ENCODE measurements at places on chromosomes 4 and X.

DNA sequence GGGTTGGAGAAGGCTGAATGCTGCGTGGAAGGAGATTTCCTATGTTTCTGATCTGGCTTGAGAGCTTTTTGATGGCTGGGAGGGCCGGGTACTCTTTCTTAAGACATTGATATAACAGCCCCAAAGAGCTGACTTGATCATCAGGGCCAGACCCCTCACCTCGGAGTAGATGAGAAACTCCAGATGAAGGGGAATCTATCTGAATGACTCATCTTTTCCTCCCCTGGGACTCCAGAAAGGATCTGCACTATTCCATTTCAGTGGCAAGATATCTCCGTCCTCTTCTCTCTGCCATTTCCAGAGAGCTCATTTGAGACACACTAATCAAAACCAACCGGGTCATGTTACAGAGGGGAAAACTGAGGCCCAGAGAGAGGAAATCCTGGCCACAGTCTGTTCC lies 92.9 kb upstream of the MSX1 start:
- DNase-seq, result no peak

DNA sequence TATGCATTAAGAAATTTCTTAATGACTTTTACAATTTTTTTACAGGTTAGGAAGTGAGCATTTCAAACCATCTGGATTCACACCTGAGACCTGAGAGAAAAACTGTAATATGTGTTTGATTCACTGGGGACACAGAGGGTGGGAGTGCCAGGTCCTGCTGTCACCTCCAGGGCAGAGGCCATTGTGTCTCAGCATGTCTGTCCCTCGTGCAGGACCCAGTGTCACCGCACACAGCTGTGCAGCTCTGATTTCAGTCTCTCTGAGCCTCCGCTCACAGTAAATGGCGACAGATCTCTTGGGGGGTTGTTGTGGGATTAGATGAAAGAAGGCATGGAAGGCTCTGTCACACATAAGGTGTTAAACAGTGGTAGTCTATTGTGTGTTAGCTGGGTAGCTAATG lies 23.0 kb upstream of the CLDN24 start:
- no peak for DNase-seq

- no peak for DNase-seq
Observed at GRCh38 chrX:31845003-31845402, 773.2 kb upstream of the FTHL17 start.

DNA sequence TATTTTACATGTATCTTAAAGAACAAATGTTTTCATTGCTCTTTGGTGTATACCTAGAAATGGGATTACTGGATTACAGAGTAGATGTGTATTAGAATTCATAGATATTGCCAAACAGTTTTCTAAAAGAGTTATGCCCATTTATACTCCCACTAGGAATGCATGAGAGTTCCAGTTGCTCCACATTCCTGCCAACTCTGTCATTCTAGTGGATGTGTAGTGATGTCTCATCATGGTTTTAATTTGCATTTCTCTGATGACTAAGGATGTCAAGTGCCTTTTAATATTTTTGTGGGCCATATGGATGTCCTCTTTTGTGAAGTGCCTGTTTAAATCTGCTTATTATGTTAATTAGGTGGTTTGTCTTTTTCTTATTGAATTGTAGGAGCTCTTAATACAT lies 65.6 kb upstream of the BMP2K start:
- no peak for DNase-seq

GRCh38 chrX:150372280-150372679 lies 9.2 kb downstream of the MAMLD1 start:
- no peak for DNase-seq

GRCh38 chrX:69151866-69152284 lies 13.4 kb downstream of the PJA1 start:
- no peak for DNase-seq

GRCh38 chrX:16783452-16783851 lies 2.8 kb upstream of the TXLNG start:
- DNase-seq, result no peak

DNA sequence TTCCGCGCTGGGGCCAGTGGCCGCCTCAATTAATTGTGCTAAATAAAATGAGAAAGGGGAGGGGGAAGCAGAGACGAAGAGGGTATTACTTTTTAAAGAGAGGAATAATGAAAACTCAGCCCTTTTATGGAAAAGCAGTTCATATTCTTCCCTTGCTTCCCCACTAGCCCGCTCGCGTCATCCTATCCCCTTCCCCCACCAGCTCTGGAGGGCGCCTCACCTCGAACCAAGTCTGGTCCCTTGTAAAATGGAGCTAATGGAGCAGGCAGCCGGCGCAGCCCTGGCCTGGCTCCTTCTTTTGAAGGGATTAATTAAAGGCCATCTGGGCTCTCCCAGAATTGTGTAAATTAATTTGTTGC lies 511 bp upstream of the NKX6-1 start:
- no peak for DNase-seq

GRCh38 chr4:142202404-142203332 lies 566.3 kb downstream of the IL15 start:
- no peak for DNase-seq

GRCh38 chr4:81397635-81398034 lies 74.1 kb downstream of the RASGEF1B start:
- no peak for DNase-seq

DNA sequence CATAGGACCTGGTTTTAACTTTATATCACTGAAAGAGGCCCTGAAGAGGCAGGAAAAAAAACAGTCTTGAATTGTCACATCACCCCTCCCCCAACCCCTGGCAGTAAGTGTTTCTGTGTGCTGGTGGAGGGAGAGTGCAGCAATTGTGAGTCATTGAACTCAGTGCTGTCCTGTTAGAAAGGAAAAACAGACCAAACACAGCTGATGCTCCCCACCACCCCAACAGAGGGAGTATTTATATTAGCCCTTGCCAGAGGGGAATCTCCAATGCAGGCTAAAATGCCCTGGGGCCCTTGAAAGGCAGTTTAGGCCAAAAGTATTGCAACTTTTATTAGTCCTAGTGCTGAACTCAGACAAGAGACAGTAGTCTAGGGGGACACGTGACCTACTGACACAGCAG lies 197.8 kb upstream of the AGTR2 start:
- no peak for DNase-seq

- no peak for DNase-seq
Observed at GRCh38 chrX:7027071-7027470, 120.4 kb upstream of the STS start.

DNA sequence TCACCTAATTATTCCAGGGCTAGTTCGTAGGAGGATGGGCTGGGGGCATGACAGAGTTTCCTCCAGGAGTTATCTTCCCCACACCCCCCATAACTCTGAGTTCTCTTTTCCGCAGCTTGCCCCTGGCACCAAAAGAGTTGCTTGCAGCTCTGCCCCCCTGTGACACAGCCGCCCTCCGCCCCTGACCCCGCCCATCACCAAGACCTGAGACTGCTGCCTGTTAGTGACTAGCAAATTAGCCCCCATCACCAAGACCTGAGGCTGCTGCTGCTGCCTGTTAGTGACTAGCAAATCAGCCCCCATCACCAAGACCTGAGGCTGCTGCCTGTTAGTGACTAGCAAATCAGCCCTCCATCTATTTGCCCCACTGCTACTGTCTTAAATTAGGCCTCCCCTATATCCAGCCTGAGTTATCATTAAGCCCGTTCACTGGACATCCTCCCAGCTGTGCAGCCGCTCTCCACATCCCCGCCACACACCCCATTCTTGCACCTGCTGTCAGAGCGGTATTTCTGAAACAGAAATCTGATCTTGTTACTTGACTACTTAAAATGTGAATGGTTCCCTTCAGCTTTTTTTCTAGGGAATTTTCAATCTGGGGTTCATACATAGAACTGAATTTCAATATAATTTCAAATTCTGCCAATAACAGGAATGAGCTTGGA lies 1.5 kb upstream of the PAPSS1 start:
- peak; percentile 32 for DNase-seq

- no peak for DNase-seq
Observed at GRCh38 chrX:50157545-50158135, 43.2 kb downstream of the AKAP4 start.

DNA sequence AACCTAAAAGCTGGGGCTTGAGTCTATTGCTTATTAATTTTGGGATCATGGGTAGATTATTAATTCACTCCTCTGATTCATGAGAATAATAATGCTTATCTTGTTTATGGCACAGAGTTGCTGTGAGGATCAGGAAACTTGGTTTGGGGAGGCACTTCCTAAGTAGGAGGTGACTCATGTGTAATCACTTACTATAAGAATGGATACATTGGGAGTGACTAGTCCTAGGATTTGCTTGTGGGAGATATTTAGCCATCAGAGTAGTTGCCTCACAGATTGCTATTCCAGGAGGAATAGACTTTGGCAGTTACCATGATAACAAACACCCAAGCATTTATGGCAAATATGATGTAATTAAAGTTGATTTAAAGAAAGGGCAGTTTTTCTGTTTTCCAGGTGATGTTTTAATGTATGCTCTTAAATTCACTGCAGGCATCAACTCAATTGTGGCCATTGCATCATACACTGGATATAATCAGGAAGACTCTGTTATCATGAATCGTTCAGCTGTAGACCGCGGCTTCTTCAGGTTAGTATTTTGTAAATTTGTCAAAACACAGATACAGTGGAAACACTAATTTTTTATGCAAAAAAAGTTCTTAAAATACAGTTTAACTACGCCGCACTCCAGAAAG lies 41.9 kb downstream of the POLR2B start:
- no peak for DNase-seq

GRCh38 chr4:185903205-185903604 lies 91.2 kb upstream of the SORBS2 start:
- DNase-seq, result no peak

GRCh38 chr4:53150631-53151488 lies 215.0 kb downstream of the SCFD2 start:
- DNase-seq, result no peak

- DNase-seq, result no peak
Observed at GRCh38 chr4:102352781-102353180, 7.5 kb upstream of the SLC39A8 start.

GRCh38 chrX:11960031-11960430 lies 178.2 kb upstream of the FRMPD4 start:
- DNase-seq, result no peak

DNA sequence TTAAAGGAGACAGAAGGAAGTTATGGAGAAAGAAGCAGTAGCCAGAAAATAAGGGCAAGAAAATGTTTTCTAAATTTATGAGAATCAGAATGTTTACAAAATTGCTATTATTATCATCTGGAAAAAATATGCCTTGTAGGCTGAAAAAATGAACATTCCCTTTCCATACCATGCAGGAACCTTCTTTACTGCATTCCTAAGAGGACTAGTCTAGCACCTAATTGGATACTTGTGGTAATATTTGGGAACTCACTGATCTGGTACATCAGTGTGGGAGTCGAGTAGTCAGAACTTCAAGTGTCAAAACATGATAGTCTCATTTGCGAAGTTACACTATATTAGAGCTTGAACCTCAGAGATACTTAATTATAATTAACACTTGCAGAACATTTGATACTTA lies 51.9 kb downstream of the TET2 start:
- DNase-seq, result no peak

GRCh38 chr4:123127218-123127617 lies 204.8 kb upstream of the NUDT6 start:
- DNase-seq, result no peak

DNA sequence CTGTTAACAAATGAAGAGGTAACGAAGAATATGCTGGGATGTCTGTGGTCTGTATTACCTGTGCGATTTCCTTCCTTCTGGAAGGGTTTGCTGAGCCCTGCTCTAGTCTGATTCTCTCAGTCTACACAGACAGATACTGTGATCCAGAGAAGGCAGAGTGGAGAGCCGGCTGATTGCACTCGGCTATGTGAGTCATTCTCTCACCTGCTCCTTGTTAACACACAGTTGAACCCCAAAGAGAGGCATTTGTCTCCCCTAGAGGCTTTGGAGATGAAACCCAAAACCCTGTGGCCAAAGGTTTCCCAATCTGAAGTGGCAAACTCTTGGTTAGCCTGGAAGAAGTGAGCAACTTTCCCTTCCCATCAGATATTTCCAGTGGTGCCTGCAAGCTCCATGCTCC lies 78.1 kb upstream of the GPC4 start:
- DNase-seq, result no peak

GRCh38 chrX:49949961-49950360 lies 27.6 kb downstream of the CLCN5 start:
- no peak for DNase-seq

GRCh38 chr4:188025476-188025875 lies 29.9 kb downstream of the ZFP42 start:
- DNase-seq, result no peak

GRCh38 chrX:16628946-16629595 lies 20.9 kb upstream of the S100G start:
- no peak for DNase-seq

- no peak for DNase-seq
Observed at GRCh38 chr4:175770555-175770954, 41.5 kb downstream of the GPM6A start.

DNA sequence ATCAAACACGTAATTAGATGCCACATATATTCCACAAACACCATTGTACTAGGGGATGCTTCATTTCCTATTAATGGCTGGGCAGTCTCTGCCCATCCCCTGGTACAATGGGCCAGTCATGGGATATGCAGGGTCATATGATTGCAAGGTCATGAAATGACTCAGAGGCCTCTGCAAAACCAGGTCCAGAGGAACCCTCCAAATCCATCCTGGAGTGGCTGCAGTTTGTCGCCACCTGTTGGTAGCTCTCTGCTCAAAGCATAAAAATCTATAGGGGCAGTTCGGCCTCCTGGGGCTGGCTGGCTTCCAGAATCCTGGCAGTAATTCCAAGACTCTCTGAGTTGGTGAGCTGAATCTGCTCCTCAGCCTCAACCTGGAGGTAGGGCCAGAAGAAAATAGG lies 22.9 kb upstream of the PUDP start:
- DNase-seq, result no peak

DNA sequence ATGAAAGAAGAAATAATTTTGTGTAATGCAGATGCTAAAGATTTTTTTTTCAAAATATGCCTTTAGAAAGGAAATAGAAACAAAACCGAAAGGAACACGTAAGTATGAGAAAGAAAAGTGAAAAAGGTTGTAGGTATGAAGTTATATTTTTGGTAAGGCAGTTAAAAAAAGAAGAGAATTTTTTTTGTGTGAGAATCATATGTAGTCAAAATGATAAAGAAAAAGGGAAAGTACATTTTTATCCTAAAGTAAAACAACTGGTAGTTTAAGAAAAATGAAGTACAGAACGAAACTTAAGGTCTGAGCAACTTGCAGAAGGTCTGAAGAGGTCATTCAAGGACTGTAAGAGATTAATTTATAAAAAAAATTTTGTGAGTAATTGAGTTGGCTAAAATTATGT lies 164.0 kb upstream of the TRAM1L1 start:
- no peak for DNase-seq

GRCh38 chr4:126992910-126993309 lies 639.8 kb upstream of the INTU start:
- DNase-seq, result no peak

- DNase-seq, result no peak
Observed at GRCh38 chr4:17587094-17587822, 10.3 kb downstream of the LAP3 start.

DNA sequence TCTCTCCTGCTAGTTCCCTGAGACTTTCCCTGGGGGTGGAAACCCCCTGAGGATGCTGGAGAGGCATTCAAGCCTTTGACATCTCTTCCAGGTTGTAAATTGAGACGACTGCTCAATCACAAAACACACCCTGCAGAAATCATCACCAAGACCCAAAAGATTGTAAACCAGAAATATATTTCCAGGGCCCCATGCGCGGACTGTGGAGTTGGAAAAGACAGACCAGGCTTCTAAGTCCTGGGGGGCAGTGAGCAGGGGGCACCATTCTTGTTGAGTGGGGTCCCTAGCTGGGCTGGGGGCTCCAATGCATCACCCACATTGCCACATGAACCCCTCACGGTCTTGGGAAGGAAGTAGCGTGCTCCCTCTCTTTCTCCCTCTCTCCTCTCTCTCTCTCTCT lies 87.9 kb upstream of the C4orf50 start:
- DNase-seq, result no peak

All from stimulated activated CD8-positive, alpha-beta memory T cell treated with anti-CD3 and anti-CD28 coated beads, Interleukin-15, amount 100 ng/mL, for 4 hours (primary cell).